ENCODE measurements at places on chromosomes 12 and 14.
A peak's percentile ranks its signal among the peaks of the same experiment; 100 is the strongest.

GRCh38 chr14:104146651-104147345, 8.4 kb downstream of the KIF26A start:
- DNase-seq: peak; percentile 14

- DNase-seq: no peak
Observed at GRCh38 chr12:7045913-7046312, 14.6 kb upstream of the C1S start.

GRCh38 chr14:64293976-64294671, at the start of gene ESR2:
Gene ESR2, minus strand, starts transcription at chr14:64294371. Its CDS starts 11,386 bp downstream, at chr14:64282985.
- DNase-seq: peak; percentile 27

DNA sequence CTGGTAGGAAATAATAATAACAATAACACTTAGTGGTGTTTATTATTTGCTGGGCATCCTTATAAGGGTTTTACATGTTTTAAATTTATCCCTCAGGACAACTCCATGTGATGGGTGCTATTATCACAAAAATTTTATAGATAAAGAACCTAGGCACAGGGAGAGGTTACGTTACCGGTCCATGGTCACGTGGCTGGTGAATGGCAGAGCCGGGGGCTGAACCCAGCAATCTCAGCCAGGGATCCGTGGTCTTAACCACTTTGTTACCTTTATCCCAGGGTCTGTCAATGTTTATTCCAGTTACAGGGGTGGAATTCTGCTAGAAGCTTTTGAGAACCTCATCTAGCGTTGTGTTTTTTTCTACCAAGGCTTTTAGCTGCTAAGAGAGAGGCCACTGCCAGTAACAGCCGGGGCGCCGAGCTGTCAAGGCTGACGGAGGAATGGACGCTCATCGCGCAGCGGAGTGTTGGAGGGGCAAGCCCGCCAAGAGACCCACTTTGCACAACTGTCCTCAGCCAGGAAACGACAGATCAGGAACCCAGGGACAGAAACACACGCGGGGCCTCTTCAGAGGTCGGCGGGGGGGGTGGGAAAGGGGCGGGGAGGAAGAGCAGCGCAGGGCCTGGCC, 418 bp downstream of the AMN1 start:
- peak; percentile 60 for DNase-seq

DNA sequence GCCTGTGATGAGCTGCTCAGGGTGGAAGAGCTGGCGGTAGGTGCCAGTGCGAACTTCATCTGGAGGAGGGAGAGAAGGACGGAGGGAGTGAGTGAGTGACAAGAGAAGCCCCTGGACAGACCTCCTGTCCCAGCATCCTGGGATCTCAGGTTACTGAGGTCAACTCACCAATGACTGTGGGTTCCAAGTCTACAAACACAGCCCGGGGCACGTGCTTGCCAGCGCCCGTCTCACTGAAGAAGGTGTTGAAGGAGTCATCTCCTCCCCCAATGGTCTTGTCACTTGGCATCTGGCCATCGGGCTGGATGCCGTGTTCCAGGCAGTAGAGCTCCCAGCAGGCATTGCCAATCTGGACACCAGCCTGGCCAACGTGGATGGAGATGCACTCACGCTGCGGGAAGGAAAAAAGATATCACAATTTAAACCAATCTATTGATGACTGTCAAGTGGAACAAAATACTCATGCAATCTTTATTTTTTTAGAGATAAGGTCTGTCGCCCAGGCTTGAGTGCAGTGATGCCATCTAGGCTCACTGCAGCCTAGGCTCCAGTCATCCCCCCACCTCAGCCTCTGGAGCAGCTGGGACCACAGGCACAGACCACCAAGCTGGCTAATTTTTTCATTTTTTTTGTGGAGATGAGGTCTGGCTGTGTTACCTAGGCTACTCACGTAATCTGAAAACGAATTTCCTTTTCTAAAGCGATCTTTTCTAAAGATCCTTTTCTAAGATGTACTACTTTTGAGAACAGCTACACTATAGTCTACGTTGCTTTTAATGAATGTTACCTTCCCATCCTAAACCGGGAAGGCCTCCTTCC, 1.7 kb downstream of the TUBA1B start:
- peak; percentile 42 for DNase-seq

GRCh38 chr12:58894040-58894439, 26.3 kb downstream of the LRIG3 start:
- no peak for DNase-seq

GRCh38 chr12:1531153-1531653, 63.2 kb downstream of the FBXL14 start:
- DNase-seq: no peak
